ENCODE measurements at places on chromosomes 4 and X.

- no peak for DNase-seq
These were observed 17.0 kb downstream of the SLC9B1 start for GRCh38 chr4:103002551-103002950.

DNA sequence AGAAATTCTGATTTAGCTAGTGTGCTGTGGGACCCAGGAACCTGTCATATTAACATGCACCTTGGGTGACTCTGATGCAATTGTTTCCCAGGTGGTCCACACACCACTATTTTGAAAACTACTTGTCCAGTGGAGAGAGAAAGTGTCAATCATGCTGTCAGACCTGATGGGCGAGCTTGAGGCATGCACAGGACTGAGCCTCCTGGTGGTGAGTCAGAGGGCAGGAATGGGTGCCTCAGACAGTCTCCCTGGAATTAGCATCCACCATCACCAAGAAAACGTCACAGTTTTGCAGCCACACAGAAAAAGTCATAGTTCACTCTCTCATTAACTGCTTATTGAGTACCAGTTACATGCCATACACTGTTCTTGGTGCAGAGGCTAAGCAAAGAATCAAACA, 181.8 kb upstream of the MAOA start:
- DNase-seq: no peak

DNA sequence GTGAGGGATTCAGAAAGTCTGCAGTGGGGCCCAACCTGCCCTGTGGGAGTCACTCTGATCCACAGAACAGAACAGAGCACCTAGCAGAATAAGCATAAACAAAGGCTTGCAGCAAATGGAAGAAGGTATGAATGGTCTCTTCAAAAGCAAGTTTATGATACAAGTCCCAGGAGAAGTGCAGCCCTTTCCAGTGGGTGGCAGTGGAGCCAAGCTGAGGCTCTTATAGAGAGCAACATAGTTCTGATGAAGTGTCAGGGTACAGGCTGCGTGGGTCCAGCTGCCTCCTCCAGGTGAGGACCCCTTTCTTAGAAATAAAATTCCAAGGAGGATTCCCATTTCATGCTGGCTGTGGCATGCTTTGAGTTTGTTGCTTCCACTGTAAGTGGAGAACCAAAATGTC, 88.8 kb upstream of the PAK3 start:
- no peak for DNase-seq

- no peak for DNase-seq
These were observed 6.1 kb downstream of the SLAIN2 start for GRCh38 chr4:48347282-48347921.

DNA sequence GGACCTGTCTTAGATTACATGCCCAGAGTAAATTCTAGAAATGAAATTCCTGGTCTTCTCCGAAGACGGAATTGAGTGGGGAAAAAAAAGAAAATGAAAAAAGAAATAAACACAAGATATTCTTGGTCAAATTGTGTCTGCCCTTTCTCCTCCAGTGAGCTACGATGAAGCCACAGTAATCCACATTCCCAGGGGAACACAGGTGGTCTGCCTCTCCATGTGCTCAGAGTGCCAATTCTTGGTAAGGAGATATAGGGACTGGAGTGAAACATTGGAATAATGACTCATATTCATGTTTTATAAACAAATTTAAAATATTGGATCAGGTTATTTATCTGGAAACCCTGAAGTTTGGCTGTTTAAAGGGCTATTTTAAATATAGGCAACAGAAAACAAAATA, 54.2 kb upstream of the MGST2 start:
- no peak for DNase-seq

DNA sequence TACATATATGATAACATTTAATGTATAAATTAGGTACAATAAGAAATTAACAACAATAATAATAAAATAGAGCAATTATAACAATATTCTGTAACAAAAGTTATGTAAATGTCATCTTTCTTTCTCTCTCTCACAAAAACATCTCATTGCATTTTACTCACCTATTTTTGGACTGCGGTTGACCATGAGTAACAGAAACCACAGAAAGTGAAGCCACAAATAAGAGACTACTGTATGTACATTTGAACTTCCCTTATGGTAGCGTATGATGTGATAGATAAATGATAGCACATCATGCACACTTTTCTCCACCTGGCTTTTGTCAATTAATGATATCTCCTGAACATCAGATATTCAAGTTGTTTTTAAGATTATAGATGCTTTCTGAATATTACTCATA, 80.5 kb downstream of the HNRNPD start:
- DNase-seq: peak; percentile 18

Data from activated CD4-positive, alpha-beta T cell treated with anti-CD3 and anti-CD28 coated beads for 36 hours (primary cell).